ENCODE measurements at places on chromosomes 12 and 14.

DNA sequence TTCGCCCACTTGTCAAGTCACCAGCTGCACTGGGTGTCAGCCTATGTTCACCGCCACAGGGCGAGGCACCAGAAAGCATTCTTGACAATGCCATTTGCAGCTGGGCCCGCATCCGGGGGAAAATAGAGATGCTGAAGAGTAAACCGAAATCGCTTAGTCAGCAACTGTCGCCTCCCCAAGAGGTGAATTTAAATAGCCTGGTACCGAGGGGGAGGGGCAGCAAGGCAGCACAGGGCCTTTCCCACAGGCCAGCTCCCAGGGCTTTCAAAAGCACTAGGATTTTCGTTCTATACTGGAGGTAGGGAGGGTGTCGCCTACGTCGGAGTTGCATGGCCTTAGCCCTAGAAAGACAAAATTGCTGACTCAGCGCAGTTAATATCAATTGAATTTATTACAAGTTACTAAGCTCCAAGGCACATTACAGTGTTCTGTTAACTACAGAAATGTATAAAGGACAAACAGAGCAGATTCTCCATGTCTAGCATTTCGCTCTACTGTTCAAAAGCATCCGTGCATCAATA lies 4.3 kb downstream of the IRF2BPL start:
- DNase-seq, result no peak

GRCh38 chr14:70350078-70350477 lies 9.4 kb downstream of the COX16 start:
- DNase-seq, result no peak

- no peak for DNase-seq
Measured at GRCh38 chr12:5094986-5095385, 51.3 kb downstream of the KCNA5 start.

DNA sequence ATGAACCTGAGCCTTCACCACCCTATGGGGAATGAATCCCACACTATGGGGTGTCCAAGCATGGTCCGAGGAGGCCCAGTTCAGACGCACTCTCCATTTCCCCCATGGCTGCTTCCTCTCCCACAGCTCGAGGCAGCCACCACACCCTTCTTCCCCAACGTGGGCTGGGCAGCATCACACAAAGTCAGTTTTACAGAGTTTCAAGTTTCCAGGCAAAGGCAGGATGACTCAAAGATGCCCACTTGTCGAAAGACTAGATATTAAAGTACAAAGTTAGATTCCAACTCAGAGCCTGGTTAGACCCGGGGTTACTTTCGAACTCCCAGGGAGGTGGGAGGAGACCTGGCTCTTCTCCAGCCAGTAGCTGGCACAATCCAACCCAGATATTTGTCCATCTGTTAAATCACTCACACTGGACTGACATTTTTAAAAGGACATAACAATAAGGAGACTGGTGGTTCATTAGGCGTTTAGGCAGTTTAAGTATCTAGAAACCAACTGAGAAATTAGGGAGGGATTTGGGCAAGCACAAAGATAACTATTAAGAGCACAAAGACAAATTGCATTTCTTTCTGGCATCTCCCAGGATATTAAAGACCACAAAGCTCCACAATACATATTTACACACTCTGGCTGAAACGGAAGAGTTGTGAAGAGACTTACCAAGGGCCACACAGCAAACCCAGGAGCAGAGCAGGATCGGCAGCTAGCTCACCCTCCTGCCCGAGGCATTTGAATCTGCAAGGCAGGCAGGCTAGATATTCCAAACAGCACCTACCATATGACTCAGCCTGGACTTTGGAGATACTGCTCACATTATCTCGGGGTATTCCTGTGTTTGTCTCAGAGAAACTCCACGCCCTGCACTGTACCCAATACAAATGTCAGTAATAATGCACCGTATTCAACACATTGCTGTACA lies 34.8 kb downstream of the TMCC3 start:
- DNase-seq, result no peak

DNA sequence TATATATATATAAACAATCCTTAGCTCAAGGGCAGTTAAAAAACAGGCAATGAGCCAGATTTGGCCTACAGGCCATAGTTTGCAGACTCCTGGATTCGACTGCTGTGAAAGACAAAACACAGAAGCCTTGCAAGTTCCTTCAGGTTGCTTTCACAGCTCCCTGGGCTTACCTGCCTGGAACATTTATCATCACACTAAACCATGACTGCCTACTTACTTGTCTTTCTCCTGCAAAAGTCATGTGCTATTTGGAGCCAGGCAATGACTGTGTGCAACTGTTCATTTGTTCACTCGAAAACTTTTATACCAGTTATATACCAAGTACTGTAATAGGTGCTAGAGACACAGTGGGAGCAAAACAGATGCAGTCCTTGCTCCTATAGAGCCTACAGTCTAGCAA lies 2.2 kb upstream of the RPS6KA5 start:
- DNase-seq, result no peak

GRCh38 chr12:80861641-80862378 lies 75.9 kb downstream of the LIN7A start:
- no peak for DNase-seq

GRCh38 chr12:27817766-27818165 lies 37.7 kb upstream of the MANSC4 start:
- DNase-seq, result no peak

- no peak for DNase-seq
Measured at GRCh38 chr14:100062590-100062989, 2.6 kb upstream of the EVL start.

- DNase-seq, result no peak
Measured at GRCh38 chr12:130796985-130797686, 41.9 kb downstream of the STX2 start.

- DNase-seq, result no peak
Measured at GRCh38 chr14:51929166-51929565, 60.2 kb upstream of the RTRAF start.

GRCh38 chr14:65128096-65128495 lies 25.8 kb upstream of the MAX start:
- DNase-seq, result no peak

DNA sequence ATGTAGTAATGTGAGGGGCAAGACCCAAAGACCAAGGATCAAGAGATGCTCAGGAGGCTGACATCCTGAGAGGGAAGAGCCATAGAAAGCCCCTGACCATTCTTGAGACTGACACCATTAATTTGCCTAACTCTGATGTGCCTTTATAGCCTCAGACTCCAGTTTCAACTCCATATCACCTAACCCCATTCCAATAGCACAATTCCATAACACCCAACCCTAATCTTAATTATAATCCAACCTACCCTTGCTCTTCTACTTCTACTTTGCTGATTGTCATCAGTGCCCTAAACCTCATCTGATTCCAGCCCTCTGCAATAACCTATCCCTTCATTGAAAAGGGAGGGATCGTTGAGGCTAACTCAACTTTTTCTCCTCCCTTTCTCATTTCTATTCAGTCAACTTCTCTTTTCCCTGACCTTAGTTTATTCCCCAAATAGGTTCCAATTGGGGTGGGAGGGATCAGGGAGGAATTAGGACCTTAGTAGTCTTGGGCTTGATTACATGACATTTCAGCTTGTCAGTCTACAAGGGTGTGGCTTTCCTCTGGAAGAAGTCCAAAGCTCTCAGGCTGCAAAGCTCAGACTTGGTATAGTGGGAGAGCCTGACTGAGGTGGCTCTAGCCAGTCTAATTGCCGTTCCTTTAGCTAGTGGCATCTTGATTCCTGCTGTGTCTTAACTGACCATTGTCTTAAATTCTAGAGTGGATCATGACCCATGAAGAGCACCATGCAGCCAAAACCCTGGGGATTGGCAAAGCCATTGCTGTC lies 3.1 kb downstream of the PFKM start:
- no peak for DNase-seq

DNA sequence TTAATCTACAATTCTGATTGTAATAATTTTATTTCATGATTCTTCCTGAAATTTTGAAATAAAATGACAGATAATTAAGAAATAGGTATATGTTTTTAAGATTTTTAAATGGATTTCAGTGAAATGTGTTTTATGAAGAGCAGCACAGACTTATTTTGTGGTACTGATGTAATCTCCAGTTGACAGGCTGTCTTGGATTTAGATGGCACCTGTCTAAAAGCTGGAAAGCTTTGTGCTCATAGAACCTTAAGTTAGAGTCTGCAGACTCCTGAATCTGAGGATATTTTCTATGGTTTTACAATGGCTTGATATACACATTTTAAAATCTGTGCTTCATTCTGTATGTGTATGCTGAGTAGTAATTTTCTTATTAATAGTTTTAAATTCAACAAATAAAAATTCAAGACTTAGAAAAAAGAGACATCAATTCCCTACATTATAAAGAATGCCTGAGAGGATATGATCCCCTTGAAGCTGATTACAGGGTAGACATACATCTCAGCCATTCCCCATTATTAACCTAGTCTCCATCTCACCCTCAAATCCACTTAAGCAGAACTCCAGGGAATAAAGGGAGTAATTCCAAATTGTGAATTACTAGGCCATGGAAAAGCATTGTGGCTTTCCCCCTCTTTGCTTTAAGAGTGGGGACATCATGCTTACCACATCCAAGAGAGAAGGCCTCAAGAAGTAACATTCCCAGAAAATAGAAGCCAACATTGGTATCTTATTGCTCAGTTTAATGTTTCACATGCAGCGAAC lies 33.7 kb upstream of the ACSS3 start:
- no peak for DNase-seq

DNA sequence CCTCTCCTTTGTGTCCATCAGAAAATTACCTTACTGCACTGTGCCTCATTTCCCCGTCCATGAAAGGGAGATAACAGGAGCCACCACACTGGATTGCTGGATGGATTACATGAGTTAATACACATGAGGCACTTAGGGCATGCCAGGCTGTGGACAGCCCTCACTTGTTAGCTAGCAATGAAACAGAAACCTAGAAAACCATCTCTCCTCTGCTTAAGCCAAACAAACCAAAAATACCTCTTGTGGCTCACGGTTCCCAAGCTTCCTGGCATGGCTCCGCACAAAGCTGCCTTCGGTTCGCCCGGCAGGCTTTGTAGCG lies 660 bp upstream of the HCFC2 start:
- DNase-seq, result no peak

DNA sequence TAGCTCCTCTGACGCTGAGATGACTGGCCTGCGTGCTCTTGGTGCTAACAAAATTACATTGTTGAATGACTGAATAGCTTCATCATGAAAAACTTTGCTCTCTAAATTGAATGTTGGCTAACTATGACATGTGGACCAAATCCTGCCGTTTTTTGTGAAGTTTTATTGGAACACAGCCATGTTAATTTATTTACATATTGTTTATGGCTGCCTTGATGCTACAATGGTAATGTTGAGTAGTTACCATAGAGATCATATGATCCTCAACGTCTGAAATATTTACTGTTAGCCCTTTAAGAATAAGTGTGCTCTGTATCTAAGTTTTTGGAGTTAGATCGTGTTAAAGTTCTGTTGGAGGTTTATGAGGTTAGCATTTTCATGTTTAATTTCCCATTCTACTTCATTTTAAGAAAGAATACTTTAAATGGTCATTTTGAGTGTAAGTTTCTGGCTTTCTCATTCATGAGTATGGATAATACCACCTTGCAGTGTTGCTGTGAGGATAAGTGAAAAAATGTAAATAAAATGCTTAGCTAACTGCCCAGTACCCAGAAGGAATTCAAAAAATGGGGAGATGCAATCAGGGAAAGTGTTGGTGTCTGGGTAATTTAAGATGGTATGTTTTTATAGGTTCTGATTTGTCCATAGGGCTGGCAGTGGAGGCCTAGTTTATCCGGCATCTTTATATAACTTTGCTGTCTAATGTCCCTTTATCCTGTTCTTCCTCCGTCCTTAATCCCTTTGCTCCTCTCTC lies 35.3 kb downstream of the NUBPL start:
- no peak for DNase-seq

DNA sequence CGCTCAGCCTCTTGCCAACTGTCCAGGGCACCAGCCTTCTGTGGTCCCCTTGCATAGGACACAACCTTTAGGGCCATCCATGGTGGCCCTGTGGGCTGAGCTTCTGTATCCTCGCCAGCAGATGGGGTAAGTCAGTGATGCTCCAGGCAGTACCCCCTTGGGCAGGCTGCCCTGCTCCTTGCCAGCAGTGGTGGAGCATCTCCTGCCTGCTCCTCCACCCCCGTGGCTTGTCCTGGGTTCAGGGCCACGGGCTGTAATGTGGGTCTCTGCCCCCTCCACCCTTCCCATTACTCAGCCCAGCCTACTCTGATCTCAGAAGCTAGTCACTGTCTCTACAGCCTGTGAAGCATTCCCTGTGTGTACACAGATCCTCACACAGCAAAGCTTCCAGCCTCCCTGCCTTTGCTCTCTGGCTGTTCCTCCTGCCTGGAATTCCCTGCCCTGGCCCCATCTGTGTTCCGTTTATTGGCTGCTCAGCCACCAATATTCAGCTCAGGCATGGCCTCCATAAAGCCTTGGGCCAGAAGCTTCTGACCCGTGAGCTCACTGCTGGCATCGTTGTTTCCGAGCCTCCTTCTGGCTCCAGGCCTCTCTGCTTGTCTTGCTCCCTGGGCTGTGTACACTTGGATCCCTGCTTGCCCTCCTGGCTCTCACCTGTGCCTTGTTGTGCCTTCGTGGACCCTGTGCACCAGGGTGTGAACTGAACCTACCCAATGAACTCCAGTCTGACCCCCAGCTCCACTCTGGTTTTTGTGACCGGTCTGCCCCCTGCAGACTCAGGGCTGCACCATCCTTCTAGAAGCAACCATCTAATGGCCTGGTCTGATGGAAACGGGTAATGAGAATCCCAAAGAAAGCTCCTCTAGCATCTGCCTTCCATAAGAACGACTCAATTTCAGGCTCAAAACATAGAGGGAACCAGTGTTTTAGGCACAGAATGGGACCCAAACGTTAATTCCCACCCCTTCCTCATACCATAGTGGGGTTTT lies 177.0 kb upstream of the PRMT8 start:
- DNase-seq, result no peak

GRCh38 chr14:104787736-104788135 lies 7.8 kb downstream of the AKT1 start:
- no peak for DNase-seq

- DNase-seq, result no peak
Measured at GRCh38 chr12:64362721-64363305, 27.7 kb downstream of the C12orf56 start.

GRCh38 chr14:74208642-74209041 lies 30.6 kb upstream of the VSX2 start:
- no peak for DNase-seq

- no peak for DNase-seq
Measured at GRCh38 chr12:108728820-108729611, 2.3 kb downstream of the CORO1C start.

GRCh38 chr14:58647777-58648176 lies 10.0 kb downstream of the DACT1 start:
- DNase-seq, result no peak

- DNase-seq, result no peak
Measured at GRCh38 chr12:45681465-45681864, 48.0 kb upstream of the ARID2 start.

Data from epithelial cell of proximal tubule (primary cell).